AG09319 (cell line): ENCODE measurements at places on chromosomes 1 and 21.

GRCh38 chr1:164707868-164708331 is 148.9 kb downstream of the PBX1 start:
- DNase-seq, result peak; percentile 60

GRCh38 chr1:74481607-74482006 is 30.8 kb downstream of the LRRC53 start:
- no peak for DNase-seq

DNA sequence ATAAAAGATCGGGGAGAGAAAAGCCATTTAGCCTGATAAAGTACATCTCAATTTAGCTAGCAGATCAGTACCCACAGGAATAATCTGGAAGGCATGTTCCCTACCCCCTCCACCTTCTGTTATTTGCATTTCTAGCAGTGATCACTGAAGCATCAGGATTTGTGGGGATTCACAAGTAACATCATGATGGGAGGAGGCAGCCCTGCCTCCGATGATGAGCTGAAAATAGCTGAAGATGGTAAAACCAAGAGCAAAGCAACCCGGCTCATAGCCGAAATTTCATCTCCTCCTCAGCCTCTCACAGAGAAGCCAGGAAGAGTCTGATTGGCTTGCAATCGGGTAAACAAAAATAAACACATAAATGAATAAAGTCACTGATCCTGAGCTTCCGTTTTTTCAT is 2.4 kb downstream of the CCSAP start:
- no peak for DNase-seq

- no peak for DNase-seq
Measured at GRCh38 chr1:85275701-85276214, 674 bp downstream of the BCL10 start.

GRCh38 chr1:53410100-53410541 is 49.1 kb upstream of the DMRTB1 start:
- no peak for DNase-seq

- DNase-seq, result no peak
Measured at GRCh38 chr1:119537966-119538365, 31.0 kb downstream of the HSD3B1 start.

DNA sequence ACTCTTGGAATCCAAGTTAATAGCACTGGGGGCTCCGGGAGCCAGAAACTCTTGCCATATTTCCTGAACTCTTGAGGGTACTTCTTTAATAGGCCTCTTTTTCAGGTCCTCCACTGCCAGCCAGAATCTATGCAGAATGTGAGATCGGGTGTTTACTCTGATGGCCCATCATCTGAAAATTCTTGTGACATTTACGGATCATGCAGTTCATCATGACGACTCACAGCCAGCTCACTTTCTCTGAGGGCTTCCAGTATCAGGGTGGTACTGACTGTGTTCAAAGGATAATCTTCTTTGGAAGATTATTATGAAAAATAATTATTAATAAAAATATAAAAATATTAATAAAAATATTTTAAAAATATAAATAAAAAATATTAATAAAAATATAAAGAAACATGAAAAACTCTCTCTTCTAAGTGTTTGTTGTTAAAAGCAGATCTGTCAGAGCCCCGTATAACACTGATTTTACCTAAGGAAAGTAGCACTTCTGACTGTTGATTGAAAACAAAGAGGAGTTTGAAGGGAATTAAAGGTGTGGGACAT is 194.3 kb upstream of the GREM2 start:
- DNase-seq, result no peak

GRCh38 chr1:79791488-79792218 is 785.1 kb upstream of the ADGRL4 start:
- DNase-seq, result no peak

DNA sequence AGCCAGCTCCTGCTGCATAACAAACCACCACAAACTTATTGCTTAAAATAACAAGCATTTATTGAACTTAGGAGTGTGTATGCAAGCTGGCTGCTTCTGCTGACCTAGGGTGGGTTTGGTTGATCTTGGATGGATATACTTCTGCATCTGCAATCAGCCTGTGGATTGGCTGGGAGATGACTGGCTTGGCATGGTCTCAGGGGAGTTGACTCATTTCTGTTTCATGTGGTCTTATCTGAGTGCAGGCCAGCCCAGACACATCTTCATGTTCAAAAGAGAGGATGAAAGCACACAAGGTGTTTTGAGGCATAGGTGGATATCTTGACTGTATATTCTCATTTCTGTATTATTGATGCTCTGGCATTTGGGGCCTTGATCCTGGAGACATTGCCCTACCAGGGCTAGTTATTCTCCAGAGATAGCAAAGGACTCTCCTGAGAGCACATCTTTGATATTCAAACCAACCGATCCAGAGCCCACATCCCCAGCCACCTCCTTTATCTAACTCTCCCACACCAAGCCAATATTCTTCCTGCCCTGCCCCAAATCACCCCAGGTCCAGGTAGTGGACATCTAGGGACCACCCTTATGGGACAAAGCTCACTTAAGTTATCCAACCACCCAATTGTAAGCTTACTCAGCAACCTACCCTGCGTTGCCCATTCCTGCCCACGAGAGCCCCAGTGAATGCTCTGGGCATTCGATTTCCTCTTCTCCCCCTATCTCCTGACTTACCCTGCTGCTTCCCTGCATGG is 350.8 kb downstream of the PTPRU start:
- no peak for DNase-seq

DNA sequence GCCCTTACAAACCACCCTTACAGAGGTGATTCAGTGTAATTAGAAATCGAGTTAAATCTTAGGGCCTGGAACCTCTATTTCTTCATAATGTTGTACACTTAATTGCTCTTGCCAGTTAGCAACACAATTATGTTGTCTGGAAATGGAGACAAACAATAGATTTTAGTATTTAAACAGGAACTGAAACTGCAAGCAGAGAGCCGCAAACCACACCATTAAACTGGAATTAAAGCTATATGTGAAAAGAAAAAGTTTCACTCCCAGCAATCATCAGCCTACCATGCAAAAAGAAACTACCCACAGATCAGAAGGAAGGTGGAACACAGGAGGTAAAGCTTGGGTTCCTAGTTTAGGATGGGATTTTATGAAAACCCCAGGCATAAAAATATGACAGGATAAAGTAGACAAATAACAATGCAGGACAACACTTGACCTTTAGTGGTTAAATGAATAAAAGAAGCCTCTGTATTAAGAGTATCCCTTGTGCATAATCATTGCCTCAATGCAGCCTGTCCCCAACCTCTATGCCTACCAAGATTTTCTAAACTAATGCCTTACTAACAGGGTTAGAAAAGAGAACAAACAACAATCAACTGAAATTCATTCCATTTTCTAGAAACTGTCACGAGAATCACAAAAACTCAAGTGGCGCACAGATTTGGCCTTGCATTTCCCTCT is 304.3 kb upstream of the ESRRG start:
- no peak for DNase-seq

DNA sequence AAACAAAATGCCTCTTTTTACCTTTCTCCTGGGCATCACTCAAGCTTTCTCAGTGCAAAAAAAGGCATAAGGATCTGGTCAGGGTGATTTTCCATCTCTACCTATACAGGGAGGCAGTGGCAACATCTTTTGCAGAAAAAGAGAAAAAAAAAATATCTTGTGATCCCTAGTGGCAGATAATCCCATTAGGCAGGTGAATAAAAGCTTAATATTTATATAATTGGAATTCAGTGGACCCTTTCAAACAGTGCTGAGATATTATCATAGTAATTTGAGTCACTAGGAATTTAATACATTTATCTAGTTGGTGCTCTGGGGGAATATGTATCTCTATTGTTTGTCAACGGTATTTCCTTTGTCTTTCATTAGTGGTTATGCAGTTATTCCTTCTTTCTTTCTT is 29.9 kb upstream of the CXADR start:
- no peak for DNase-seq

DNA sequence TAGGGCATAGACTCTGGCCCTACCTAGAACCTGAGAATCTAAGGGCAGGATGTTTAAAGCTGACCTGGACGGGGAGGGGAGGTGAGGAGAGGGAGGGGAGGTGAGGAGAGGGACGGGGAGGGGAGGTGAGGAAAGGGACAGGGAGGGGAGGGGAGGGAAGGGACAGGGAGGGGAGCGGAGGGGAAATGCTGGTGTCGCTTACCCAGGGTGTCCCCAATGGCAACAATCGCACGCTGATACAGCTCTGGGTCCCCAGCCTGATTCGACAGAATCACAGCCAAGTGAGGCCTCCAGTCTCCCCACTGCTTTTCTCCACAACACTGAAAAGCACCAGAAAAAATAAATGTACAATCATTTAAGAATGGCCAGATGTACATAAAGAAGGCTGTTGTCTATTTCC is 22.2 kb downstream of the SEC16B start:
- no peak for DNase-seq

DNA sequence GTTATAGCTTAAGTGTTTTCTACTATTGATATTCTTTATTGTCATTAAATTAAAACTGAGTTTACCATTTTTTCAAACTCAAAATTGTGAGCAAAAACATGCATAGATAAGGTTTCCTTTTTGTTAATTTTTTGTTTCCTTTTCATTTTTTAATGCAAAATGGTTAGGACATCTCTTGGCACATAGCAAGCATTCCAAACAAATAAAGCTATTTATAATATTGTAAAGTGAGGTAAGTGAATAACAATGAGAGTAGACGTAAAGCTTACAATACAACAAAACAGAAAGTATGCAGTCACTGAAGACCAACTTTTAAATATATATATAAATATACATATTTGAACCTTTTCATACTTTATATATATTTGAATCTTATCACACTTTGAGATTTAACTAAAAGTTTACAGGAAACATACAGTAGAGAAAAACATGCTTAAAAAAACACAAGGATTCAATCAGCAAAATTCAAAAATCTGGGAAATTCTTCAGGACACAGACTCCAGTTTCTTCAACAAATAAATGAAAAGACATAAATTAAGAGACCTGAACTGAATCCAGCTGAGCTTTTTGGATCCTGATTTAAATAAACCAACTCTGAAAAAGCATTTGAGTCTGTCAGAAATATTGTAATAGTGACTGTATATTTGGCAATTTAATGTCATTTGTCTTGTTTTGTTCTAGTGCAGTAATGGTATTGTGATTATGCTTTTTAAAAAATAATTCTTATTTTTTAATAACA is 67.5 kb upstream of the SAMSN1 start:
- DNase-seq, result no peak

DNA sequence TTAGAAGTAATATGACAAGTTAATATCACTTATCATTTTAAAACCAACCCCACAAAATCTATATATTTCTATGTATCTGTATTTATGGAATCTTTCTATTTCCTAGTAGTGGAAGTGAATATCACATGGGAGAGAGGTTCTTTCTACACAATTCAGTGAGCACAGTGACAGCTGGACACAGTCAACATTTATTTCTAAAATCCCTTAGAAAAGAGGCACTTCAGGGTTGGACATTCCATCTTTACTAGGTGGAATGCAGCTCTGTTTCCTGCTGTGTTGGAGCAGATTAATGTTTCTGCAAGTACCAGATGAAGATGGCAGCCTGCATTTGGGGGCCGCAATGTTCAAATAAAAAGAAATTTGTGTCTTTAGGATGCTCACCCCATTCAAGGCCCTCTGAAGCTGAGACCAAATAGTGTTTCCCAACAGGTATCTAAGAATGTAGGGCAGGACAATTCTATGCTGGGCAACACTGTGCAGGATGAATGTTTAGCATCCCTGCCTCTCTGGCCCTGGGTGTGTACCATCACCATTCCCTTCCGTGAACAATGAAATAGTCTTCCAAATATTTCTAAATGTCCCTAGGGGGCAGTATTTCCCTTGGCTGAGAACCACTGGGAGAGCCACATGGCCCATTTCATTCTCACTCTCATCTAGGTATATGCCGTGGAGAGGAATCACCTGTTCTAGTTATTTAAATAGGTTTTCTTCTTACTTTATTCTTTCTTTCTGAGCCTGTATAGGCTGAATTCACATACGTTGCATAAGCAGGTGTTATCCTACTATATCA is 394.8 kb downstream of the PRDM2 start:
- DNase-seq, result no peak
